ENCODE measurements at places on chromosomes 5 and 9. TPM values are rescaled to one million over a fixed set of nuclear protein-coding genes. Genes with fewer than 3 reads are reported as not detected.

The PALM2AKAP2 gene
- total RNA-seq: 4.2 TPM

The TMEM174 gene
- total RNA-seq: not detected

The ARL14EPL gene
- not detected for total RNA-seq

The DENND1A gene
- total RNA-seq: 19.9 TPM

The TMC1 gene
- total RNA-seq: not detected

The EPB41L4A gene
- 41.8 TPM for total RNA-seq

DNA sequence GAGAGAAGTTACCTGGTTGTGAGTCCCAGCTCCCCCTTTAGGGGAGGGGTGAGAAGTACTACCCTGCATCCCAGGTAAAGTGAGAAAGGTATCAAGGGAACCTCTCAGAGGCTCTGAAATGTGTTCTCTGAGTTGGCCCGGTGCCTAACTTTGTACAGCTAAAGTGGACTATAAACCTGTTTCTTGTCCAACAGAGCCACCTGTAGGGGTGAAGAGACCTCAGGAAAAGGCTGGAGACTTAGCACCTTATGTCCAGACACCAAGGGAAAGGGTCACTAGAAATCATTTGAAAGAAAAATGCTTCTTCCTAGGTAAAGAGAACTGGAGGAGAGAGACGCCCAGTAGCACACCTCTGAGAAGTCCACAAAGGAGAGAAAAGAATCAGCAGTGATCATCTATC lies 108.3 kb upstream of the KIF2A start:
- no peak for DNase-seq
- H3K36me3 ChIP-seq: no peaks in the 10 kb centered on the region
- no peaks in the 10 kb centered on the region for H3K4me1 ChIP-seq
- H3K27ac ChIP-seq: no peak overlapping the region
- H3K27me3 ChIP-seq: peaks cover 17% of the 10 kb centered on the region

DNA sequence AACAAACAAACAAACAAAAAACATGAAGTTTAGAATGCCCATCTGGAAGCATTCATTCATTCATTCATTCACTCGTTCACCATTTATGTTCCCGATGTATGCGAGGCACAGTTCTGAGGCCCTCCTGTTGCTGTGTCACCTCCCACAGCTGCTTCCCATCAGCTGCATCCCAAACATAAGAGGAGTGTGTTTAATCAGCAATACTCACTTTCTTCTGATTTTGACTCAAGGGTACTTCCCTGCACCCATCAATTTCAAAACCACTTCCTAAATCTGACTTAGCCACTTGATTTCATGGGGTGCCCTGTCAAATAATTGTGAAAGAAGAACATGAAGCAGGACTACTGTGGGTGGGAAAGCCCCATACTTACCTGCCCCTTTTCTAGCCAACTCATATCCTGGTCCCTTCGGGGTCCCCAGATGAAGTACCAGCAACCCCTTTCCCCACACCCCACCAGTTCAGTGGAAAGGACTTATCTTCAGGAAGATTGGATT lies 128.0 kb upstream of the IL12B start:
- H3K27me3 ChIP-seq: peaks cover 8% of the 10 kb centered on the region
- no peak overlapping the region for H3K27ac ChIP-seq

GRCh38 chr5:171840711-171841522 lies 55.3 kb downstream of the SMIM23 start:
- peaks cover 3% of the 10 kb centered on the region for H3K27me3 ChIP-seq
- H3K27ac ChIP-seq: no peak overlapping the region
- H3K4me3 ChIP-seq: no peak overlapping the region
- peaks cover 8% of the 10 kb centered on the region for H3K4me1 ChIP-seq
- peaks cover 8% of the 10 kb centered on the region for H3K36me3 ChIP-seq
- DNase-seq: no peak

DNA sequence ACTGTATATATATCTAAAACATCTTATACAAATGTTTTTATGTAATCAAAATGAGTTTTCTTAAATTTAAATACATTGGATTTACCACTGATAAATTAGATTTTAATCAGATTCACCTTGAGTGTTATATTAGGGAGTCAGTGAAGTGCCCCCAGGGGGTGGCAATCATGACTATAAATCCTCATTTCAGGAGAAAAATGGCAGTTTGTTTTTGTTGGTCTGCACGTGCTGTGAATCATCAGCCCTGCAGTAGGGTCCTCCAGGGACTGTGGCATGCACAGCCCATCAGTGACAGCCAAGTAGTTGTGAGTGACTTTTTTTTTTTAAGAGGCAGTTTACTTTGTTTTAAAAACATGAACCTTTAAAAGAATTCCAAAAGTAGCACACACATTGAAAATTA lies 65.2 kb downstream of the ZSWIM6 start:
- no peak overlapping the region for H3K27ac ChIP-seq
- no peak for DNase-seq
- H3K4me3 ChIP-seq: no peak overlapping the region
- no peaks in the 10 kb centered on the region for H3K27me3 ChIP-seq

DNA sequence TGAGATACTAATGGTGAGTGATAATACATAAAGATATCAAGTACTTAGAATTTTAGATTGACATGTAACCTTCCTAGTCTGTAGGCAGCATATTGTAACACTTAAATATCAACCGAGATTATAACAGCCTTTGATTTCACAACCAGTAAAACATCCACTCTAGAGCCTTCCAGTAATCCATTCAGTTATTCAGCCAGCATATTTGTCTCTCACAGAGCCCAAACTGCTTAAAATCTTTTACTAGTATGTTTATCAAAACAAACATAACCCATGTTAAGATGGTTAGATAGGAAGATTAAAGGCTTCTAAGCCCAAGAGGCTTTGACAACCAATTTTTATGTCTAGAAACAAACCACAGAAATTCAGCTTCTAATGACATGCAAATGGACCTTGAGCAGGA lies 177.9 kb upstream of the FST start:
- no peak overlapping the region for H3K4me3 ChIP-seq
- H3K27ac ChIP-seq: no peak overlapping the region
- no peaks in the 10 kb centered on the region for H3K4me1 ChIP-seq

- H3K4me3 ChIP-seq: no peak overlapping the region
- no peak overlapping the region for H3K27ac ChIP-seq
- DNase-seq: no peak
- no peaks in the 10 kb centered on the region for H3K36me3 ChIP-seq
- H3K27me3 ChIP-seq: peaks cover 8% of the 10 kb centered on the region
Measured at GRCh38 chr9:101671567-101671966, 66.9 kb downstream of the GRIN3A start.

DNA sequence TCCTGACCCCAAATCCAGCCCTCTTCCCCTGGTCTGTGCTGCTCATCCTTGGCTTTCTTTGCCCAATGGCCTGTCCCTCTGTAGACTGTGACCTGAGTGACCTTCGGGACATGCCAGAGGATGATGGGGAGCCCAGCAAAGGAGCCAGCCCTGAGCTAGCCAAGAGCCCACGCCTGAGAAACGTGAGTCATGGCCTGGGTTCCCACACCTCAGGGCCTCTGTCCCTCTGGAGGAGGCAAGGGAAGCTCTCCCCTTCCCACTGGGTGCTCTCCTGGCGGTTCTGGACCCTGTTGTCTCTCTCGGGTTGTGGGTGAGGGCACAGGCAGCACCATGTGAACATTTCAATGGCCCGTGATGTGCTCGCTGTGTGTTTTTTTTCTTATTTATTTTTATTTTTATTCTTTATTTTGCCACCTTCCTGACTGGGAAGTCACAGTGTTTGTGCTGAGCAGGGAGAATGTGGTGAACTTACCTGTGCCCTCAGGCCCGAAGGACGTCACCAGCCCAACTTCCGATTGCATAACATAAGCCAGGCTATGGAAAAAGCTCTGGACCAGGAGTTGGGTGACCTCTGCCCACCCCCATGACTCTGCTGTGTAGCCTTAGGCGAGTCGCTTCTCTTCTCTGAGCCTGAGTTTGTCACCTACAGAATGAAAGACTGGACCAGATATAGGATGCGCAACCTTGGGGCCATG lies 29.5 kb downstream of the AFAP1L1 start:
- no peak for DNase-seq
- no peak overlapping the region for H3K4me3 ChIP-seq
- peaks cover 11% of the 10 kb centered on the region for H3K4me1 ChIP-seq
- H3K27ac ChIP-seq: no peak overlapping the region

- H3K4me3 ChIP-seq: no peak overlapping the region
- no peaks in the 10 kb centered on the region for H3K27me3 ChIP-seq
- H3K27ac ChIP-seq: peak overlapping the region; percentile 32
- peaks cover 5% of the 10 kb centered on the region for H3K36me3 ChIP-seq
Measured at GRCh38 chr5:72241346-72242003, 78.6 kb downstream of the MRPS27 start.

- H3K27ac ChIP-seq: no peak overlapping the region
- peak overlapping the region; percentile 100 for H3K4me3 ChIP-seq
- peaks cover 26% of the 10 kb centered on the region for H3K27me3 ChIP-seq
- H3K36me3 ChIP-seq: no peaks in the 10 kb centered on the region
Measured at GRCh38 chr5:98768960-98769209, 4.6 kb upstream of the RGMB start.

GRCh38 chr9:72565535-72565934 lies 44.1 kb downstream of the TMC1 start:
- H3K27me3 ChIP-seq: peaks cover 3% of the 10 kb centered on the region
- H3K36me3 ChIP-seq: no peaks in the 10 kb centered on the region
- H3K27ac ChIP-seq: no peak overlapping the region
- DNase-seq: no peak
- no peak overlapping the region for H3K4me3 ChIP-seq
- H3K4me1 ChIP-seq: peaks cover 5% of the 10 kb centered on the region

- no peak overlapping the region for H3K4me3 ChIP-seq
- peaks cover 15% of the 10 kb centered on the region for H3K4me1 ChIP-seq
- no peak for DNase-seq
Measured at GRCh38 chr9:121778252-121779225, 127.1 kb downstream of the DAB2IP start.

- no peaks in the 10 kb centered on the region for H3K36me3 ChIP-seq
- DNase-seq: no peak
- peaks cover 34% of the 10 kb centered on the region for H3K27me3 ChIP-seq
- H3K27ac ChIP-seq: no peak overlapping the region
- H3K4me1 ChIP-seq: no peaks in the 10 kb centered on the region
Measured at GRCh38 chr5:1930880-1931603, 48.3 kb upstream of the IRX4 start.

- H3K27ac ChIP-seq: no peak overlapping the region
- H3K36me3 ChIP-seq: no peaks in the 10 kb centered on the region
- peaks cover 13% of the 10 kb centered on the region for H3K27me3 ChIP-seq
- H3K4me1 ChIP-seq: peaks cover 7% of the 10 kb centered on the region
Measured at GRCh38 chr5:68315679-68316271, 100.2 kb downstream of the PIK3R1 start.

Measured in type B pancreatic cell (in vitro differentiated cells).